Activated naive CD4-positive, alpha-beta T cell treated with Interleukin-2 at 50 U/mL for 16 hours (primary cell): ENCODE measurements at places on chromosomes 7 and 10.

- DNase-seq = no peak
Measured at GRCh38 chr7:129698516-129699418, 87.2 kb downstream of the NRF1 start.

DNA sequence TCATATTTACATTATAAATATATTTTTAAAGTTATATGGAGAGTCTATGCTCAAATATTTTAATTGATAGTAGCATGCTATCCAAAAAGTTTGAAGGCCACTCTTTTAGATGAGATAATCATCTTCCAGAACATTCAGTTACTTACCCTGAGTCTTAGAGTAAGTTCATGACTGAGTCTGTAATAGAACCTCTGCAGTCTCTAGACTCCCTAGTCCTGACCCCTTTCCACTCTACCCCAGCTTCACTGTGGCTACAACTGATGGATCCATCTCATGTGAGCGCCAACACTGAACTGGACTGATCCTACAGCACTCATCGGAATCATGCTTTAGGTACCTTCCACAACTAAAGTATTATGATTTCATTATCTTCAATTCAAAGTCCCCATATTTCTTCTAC, 10.1 kb downstream of the HACD1 start:
- DNase-seq = no peak

- no peak for DNase-seq
Measured at GRCh38 chr10:9615189-9615588, 1402.5 kb upstream of the CELF2 start.

DNA sequence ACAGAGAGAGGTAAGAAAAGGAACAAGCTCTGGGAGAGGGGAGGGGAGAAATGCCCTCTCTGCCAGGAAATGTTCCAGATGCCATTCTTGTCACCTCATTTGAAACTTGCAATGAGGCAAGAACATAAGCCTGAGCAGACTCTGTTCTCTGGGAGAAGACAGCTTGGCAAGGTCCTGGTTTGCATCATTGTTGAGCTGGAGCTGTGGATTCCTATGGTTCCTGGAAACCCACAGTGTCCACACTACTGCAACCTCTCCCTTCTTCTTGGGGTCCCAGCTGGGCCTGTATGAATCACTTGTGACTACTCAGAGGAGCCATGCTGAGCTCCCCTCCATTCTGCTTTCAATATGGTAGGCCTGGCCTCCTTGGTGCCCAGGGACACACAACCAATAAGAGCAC, 60.8 kb upstream of the HECTD2 start:
- no peak for DNase-seq

- DNase-seq = no peak
Measured at GRCh38 chr10:58050575-58050974, 217.1 kb downstream of the IPMK start.

DNA sequence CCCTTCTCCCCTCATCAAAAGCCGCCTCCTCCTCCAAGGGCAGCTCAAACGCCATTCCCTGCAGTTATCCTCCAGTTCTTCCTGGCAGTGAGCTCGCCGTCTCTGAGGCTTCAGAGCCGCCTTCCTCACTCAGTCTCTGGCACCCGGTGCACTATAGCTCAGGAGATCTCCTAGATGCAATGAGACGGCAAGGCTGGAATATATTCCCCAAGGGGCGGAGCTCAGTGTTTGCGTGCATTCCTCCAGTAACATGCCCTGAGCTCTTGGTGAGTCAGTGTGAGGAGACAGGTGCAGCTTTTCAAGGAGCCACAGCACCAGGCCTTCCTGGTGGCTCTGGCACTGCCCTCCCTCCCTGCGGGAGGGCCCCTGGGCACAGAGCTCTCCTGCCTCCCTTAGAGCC, 512.6 kb upstream of the FOXK1 start:
- no peak for DNase-seq

GRCh38 chr7:113204415-113204814, 86.1 kb upstream of the SMIM30 start:
- DNase-seq = no peak

DNA sequence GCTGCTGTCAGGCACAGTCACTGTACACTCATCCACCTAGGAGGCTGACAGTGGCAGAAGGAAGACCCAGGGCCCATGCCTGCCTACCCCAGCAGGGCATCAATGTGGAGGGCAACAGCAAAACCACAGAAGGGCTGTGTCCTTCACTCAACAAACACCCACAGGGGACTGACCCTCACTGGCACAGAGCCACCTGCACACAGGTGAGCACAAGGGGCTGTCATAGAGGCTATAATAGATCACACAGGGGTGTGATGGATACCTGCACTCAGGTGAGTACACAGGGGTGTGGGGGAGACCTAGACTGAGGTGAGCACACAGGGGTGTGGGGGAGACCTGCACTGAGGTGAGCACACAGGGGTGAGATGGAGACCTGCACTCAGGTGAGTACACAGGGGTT, 132.8 kb upstream of the TCERG1L start:
- DNase-seq = no peak

DNA sequence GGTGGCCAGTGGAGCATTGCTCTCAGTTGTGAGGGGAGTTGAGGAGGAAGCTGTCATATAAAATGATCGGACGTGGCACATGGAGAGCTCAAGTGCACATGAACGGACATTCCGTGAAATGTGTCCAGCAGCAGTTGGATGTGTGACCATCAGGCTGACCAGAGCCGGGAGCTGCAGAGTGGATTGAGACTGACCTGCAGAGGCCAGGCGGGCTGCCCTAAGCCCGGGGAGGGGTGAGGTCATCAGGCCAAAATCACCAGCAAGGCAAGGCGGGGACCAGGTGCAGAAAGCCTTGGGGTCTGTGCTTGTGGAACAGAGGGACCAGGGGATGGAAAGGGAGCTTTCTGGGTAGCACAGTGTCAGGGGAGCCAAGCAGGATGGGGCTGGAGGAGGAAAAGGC, 279.5 kb downstream of the CELF2 start:
- no peak for DNase-seq

- DNase-seq = no peak
Measured at GRCh38 chr7:76220185-76221057, 18.7 kb downstream of the SRRM3 start.

- no peak for DNase-seq
Measured at GRCh38 chr7:29636009-29636351, 72.3 kb downstream of the PRR15 start.

- no peak for DNase-seq
Measured at GRCh38 chr10:127734753-127735152, 2.2 kb upstream of the FOXI2 start.
